ENCODE measurements at places on chromosomes 5 and 9.

DNA sequence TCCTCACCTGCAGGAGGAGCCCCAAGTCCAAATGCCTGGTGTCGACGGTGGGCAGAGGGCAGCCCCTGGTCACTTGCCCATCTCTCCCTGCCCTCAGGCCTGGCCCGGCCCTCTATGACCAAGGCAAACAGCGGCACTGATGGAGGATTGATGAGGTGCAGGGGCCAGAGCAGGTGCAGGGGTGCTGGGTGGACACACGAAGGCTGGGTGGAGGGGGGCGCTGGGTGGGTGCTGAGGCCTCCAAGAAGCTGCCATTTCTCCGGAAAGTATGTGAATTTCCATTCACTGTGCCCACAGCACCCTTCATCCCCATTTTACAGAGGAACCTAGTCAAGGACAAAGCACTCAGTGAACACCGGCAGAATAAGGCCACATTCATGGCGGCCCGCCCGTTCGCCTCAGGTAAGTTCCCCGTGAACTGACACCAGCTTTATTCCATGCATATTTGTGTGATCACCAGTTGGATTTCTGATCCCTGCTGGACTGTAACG is 143.8 kb upstream of the PPP1R26 start:
- no peak for DNase-seq

DNA sequence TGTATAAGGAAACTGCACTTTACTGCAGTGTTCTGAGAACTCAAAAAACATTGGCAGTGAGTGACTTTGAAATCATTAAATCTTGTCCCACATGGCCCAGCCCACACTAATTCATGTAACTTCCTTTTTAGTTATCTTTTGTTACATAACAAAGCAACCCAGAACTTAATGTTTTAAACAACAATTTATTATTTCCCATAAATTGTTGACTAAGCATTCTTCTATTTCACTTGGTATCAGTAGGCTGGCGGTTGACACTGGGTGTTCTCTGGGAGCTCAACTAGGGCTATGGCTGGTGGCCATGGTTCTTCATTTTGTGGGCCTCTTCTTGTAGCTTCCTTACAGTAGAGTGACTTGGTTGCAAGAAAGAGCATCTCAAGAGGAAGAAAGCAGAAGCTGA is 278.4 kb downstream of the RASEF start:
- DNase-seq: no peak

- no peak for DNase-seq
Observed at GRCh38 chr9:75651709-75652108, 238.8 kb upstream of the PCSK5 start.

DNA sequence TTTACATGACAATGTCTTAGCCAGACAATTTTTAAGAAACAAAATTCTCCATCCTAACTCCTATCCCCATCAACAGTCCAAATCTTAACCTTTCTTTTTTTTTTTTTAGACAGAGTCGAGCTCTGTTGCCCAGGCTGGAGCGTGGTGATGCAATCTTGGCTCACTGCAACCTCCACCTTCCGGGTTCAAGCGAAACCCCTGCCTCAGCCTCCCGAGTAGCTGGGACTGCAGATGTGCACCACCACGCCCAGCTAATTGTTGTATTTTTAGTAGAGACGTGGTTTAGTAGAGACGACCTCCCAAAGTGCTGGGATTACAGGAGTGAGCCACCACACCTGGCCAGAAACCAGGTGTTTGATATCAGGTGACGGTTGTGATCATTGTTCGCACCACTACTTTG is 10.2 kb downstream of the ABL1 start:
- no peak for DNase-seq

DNA sequence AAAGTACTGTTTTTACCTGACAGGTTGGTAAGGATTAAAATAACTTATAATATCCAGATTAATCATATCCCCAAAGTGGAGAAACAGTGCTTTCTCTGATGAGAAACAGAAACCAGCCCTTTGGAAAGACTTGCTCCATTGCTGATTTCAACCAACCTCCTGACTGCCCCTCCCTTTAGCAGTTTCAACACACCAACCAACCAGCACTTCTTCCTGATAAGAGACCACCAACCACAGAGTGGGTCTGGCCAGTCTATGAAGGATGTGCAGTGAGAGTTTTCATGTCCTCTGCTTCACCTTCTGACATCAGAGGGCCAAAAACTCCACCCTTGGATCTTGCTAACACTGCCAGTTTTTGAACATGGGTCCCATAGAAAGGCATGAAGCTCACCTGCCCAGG is 28.1 kb downstream of the RIGI start:
- no peak for DNase-seq

DNA sequence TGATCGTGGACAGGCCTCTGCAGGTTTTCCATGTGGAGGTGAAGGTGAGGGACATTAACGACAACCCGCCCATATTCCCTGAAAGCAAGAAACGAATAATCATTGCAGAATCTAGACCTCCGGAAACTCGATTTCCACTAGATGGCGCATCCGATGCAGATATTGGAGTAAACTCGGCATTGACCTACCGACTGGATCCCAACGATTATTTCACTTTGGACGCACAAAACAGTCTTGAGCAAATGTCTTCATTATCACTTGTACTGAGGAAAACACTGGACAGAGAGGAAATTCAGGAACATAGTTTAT is 621 bp downstream of the PCDHA13 start:
- DNase-seq: no peak
